ENCODE measurements at places on chromosomes 1 and 21.

DNA sequence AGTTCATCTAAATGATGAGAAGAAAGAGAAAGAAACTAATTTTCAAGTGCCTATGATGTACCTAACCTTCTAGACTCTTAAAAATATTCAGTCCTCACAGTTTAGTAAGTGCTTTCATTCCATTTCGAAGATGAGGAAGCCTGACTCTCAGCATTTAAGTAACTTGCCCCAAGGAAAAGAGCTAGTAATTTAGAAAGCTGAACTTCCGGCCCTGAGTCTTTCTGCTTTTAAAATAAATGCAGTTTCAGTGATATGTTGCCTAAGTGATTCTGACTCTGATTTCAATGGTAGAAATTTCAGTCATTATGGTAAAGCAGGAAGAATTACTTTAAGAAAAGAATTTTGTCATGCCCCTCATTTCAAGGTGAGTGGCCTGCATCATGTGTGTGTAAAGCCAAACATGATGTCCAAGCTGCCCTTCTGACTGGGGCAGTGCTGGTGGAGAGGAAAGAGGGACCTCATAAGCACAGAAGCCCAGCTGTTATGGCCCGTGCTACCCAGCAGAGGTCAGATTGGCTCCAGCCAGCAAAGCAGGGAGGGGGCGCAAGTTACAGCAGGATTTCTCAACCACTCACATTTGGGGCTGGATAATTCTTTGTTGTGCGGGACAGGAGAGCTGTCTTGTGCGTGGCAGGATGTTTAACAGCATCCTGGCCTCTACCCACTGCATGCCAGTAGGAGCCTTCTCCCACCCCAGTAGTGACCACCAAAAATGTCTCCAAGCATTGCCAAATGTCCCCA, 10.7 kb downstream of the ATP1A4 start:
- no peak for DNase-seq

DNA sequence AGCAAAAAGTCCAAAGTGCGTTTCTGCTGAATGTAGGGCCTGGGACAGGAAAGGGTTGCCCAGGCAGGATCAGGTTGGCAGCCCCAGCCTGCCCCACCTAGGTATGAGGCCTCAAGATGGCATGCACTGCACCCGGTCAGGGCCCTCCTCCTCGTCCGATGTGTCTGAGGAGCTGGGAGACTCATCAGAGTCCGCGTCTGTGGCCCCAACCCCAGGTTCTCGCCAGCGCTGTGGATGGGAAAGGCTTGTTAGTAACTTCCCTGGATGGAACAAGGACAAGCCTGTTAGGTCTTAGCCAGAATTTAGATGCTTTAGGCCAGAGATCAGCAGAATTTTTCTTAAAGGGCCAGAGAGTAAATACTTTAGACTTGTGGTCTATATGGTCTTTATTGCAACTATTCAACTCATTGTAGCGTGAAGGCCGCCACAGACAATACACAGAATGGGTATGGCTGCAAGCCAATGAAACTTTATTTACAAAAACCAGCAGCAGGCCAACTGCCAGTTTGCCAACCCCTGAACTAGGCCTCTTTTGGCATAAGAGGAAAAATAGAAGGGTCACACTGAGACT, 12.4 kb downstream of the PEA15 start:
- no peak for DNase-seq

GRCh38 chr1:41541592-41541952, 57.1 kb upstream of the EDN2 start:
- DNase-seq = no peak

- DNase-seq = no peak
Observed at GRCh38 chr1:156809711-156810366, 6.8 kb downstream of the SH2D2A start.

DNA sequence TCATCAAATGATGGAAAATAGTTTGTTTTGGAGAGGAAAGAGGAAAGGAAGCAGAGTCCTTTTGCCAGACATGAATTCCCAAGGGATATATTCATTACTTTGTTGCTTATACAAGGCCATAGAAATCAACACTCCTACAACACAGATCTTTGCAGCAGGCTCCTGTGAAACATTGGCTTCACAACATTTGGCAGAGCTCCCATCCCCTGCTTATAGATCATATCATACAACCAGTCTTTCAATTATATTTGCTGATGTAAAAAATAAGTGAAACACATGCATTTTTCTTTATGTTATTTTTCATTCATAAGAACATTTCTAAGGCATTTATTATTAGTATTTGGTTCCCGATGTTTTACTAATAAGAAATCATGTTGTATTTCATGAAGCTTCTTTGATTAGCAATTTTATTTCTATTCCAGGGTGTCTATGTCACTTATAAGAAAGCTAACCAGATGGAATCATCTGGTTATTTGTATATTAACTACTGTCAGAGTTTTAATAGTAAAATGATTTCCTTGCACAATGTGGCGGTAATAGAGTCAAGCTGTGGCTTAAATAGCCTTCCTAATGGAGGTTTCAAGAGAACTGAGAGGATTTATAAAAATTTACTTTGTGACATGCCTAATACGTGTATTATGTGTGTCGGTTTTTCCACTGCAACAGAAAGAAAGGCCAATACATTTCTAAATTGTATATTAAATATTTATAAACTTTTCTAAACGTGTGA, 470.3 kb upstream of the NCAM2 start:
- peak; percentile 56 for DNase-seq

- no peak for DNase-seq
Observed at GRCh38 chr1:111967067-111967690, 22.3 kb downstream of the KCND3 start.

- peak; percentile 41 for DNase-seq
Observed at GRCh38 chr1:171740987-171741871, 636 bp downstream of the VAMP4 start.

DNA sequence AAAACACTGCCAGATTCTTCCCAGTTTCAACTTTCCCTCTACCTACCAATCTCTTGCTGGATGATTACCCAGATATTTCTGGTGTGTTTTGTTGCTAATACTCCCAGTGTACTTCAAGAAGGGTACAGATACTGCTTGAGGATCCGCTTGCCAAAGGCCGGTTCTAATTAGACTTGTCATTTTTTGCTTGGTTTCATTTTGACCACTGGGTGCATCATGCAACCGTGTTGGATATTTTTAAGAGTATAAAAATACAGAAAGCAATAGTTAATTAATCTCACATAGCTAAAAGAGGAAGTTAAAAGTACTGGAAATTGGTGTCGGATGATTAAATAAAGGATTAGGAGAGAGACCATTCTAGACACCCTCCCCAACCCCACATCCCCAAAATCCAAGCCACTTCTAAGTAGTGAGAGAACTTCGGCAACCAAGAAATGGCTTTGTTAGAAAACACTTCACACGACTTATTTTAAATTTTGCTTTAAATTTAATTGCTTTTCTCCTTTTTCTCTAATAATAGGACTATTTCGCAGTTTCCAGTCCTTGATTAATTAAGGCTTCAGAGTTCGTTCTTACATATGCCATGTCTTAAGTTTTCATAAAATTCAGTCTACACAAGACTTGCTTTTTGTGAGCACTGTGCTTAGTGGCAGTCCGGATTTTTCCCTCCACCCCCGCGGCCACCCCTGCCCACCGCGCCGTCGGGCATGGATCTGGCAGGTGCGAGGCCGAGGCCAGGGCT, 2.5 kb upstream of the CDKN2C start:
- peak; percentile 7 for DNase-seq

- DNase-seq = no peak
Observed at GRCh38 chr21:42120101-42120902, 49.2 kb downstream of the UMODL1 start.

GRCh38 chr1:2182376-2182775, 12.2 kb downstream of the FAAP20 start:
- no peak for DNase-seq

DNA sequence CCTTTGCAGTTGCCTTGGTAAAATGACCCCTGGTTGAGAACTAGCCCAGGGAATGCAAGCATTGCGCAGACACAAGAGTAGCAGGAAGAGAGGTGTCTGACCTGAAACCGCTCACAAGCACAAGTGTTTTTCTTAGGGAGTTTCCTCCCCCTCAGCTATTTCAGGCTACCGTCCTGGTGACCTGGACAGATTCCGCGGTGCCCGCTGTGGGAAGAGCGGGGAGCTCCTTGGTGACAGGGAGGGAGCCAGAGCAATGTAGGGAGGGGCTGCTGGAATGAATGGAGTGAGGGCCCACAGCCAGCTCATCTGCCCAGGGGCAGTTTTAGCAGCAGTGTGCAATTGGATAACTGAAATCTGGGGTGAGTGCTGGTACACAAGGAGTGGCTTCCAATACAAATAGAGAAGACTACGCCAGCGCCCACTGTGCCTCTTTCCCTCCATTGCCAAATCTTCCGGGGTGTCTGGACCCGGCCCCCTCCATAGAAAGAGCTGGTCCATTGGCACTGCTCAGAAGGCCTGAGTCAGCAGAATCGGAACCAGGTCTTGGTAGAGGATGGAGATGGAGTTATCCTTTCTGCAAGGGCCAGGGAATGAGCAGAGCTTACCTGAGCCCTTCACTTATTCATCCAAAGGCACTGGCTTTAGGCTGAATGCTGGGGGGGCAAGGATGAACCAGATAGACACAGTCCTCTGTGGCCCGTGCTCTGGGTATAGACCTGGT, 82.8 kb downstream of the TRABD2B start:
- no peak for DNase-seq

DNA sequence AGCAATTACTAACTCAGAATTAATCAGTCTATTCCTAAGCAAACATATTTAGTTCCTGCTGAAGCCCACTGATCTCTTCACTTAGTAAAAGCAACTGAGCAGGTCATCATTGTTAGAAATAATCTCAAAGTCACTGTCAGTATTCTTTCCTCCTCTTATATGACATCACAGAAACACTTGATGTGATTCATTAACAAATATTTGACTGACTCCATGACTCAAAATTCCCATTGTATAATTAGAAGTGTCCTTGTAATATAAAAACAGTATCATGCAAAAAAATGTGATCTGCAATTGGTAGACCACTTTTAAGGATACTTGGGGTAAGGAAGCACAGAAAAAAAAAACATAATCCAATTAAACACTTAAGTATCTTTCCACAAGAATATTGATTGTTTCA, 194.4 kb downstream of the DPYD start:
- DNase-seq = no peak

GRCh38 chr1:3312898-3313575, 141.4 kb upstream of the ARHGEF16 start:
- DNase-seq = no peak

DNA sequence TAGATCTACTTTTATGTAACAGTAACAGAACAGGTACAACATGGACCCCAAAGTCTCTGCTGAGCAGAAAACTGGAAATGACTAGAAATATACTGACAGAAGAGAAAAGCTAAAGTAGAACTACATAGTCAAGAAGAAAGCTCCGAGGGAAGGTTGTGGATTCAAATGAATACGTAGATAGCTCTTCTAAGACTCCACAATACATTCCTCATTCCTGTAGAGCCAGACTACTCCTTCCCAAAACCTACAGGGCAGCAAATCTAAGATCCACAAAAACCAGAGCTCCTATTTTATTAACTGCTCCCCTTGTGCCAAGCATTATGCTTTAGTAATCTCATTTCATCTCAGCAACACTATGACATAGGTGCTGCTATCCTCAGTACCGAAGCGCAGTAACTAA, 35.2 kb downstream of the ARID4B start:
- DNase-seq = no peak

DNA sequence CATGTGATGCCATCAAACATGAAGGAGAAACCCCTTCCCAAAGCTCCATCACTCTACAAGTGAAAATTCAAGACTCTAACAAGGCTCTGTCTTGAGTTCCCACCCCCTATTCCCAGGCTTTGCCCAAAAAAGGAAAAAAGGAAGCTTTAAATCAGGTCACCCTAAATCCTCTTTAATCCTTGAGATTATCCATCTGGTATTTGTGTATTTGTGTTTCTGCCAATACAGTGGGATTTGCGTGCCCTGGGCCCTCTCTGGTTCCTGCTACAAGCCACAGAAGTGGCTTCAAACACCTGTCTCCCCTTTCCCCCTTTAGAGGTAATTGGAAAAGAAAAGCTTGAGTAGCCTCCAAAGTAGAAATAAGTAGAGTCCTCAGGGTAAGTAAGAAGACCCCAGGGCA, 120.4 kb downstream of the EDEM3 start:
- no peak for DNase-seq

DNA sequence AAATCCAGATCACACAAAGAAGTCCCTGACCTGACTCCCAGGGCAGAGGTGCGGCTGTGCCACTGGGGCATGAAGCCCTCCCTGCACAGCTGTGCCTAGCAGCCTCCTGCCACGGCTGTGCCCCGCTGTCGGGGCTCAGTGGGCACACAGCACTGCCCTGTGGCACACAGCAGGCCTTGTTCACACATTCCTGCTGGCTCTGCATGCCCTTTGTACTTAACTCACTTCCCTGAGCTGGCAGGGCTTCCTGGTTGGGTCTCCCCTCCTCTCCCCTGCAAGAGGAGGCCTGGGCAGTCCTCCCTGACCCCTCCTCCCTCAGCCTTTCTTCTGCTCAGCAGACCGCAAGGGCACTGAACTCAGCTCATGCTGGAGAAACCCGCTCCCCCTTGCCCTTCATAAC, 14.8 kb downstream of the LHX4 start:
- no peak for DNase-seq

- DNase-seq = no peak
Observed at GRCh38 chr21:21007606-21008005, 9.4 kb downstream of the NCAM2 start.

GRCh38 chr1:90708236-90708786, 8.8 kb downstream of the BARHL2 start:
- DNase-seq = no peak

GRCh38 chr1:234019387-234019786, 114.9 kb downstream of the SLC35F3 start:
- no peak for DNase-seq

- DNase-seq = no peak
Observed at GRCh38 chr1:67005068-67005467, 48.9 kb downstream of the SLC35D1 start.

- no peak for DNase-seq
Observed at GRCh38 chr1:21239221-21239620, 51.0 kb downstream of the ECE1 start.

DNA sequence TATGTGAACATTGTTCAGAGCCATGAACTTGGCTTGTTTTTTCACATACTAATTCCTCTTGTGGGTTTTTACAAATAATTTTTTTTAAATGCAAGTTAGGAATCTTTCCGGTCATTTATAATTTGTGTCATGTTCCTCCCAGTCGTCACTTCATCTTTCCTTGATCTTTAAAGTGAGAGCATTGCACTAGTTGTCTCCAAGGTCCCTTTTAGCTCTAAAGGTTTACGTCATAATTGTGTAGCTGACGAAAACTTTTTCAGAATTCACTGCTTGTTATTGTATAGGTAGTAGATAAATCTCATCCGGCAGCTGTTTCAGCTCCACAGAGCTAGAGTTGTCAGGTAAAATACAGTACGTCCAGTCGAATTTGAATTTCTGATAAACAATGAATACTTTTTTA, 33.6 kb downstream of the SOAT1 start:
- no peak for DNase-seq

- DNase-seq = no peak
Observed at GRCh38 chr1:68280286-68280685, 48.0 kb upstream of the WLS start.

GRCh38 chr21:34082769-34083168, 9.4 kb downstream of the MRPS6 start:
- DNase-seq = no peak

- DNase-seq = no peak
Observed at GRCh38 chr1:91651243-91651642, 150.6 kb downstream of the CDC7 start.

All from SK-N-DZ (cell line).